CD4-positive, alpha-beta T cell treated with Interleukin-4 for 4 hours (primary cell): ENCODE measurements at places on chromosomes 5 and 9.

DNA sequence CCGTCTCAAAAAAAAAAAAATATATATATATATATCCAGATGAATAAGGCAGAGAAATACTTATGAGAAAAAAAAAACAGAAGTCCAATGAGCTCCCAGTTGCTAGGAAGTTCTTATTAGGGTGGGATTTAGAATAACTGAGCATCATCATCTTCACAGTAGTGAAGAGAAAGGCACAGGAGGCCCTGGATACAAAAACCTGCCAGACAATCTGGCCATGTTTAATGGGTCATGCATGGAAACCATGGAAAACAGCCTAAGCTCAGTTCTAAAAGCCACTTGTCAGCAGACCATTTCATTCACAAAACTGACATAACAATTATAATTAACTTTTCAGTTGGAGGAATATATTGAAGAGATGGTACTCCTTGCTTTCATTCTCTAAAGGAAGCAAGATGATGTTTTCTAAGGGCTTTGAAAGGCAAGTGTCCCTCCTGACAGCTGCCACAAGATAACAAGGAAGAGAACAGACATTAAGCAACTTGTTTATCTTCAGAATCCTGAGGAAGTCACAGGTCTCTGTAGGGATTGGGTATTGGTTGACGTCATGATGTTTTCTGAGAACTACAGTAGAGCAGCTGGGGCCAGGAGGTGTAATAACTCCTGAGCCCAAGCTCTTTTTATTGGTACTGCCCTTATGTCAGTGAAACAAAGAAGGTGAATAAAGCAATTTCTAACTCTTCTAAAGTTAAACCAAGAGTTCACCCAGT is 463.1 kb downstream of the DMAC1 start:
- DNase-seq, result no peak

DNA sequence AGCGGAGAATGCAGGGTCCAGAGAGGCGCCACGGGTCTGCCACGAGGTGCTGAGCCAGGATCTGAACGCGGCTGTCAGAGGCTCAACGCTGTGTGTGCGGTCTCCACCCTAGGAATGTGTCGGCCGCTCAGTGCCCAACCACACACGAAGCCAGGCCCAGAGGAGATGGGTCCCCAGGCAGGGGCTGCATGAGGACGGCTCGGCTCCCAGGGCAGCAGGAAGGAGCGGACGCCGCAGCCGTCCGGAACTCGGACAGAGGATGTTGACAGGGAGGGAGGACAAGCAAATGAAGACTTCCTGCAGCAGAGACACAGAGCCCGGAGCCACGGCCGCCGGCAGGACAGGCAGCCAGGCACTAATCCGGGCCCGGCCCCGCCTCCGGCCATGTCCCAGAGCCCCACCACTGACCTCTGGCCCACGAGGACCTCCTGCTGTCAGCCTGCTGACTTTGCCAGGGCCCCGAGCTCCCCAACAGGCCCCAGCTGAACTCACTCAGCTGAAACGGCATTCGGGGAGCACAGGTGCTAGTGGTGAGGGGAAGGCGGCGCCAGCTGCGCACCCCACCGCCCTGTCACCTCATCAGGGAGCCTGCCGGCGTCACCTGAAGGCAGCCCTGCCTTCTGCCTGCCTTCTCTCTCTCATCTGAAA is 12.7 kb downstream of the VAV2 start:
- no peak for DNase-seq

DNA sequence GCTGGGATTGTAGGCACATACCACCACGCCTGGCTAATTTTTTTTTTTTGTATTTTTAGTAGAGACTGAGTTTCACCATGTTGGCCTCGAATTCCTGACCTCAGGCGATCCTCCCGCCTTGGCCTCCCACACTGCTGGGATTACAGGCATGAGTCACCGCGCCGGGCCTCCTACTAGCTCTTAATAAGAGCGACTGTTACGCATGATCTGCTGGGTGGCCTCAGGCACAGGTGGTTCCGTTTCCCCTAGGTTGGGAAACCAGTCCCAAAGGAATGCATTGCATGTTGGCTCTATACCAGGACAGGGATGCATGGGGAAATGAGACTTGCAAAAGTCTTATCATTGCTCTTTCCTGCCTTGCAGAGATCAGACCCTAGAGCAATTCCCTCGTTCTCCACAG is 184.7 kb upstream of the PPP1R26 start:
- DNase-seq, result no peak

- peak; percentile 52 for DNase-seq
Observed at GRCh38 chr5:96997265-96997859, 61.5 kb downstream of the LNPEP start.

GRCh38 chr9:2015581-2016407 is 647 bp downstream of the SMARCA2 start:
- peak; percentile 24 for DNase-seq

DNA sequence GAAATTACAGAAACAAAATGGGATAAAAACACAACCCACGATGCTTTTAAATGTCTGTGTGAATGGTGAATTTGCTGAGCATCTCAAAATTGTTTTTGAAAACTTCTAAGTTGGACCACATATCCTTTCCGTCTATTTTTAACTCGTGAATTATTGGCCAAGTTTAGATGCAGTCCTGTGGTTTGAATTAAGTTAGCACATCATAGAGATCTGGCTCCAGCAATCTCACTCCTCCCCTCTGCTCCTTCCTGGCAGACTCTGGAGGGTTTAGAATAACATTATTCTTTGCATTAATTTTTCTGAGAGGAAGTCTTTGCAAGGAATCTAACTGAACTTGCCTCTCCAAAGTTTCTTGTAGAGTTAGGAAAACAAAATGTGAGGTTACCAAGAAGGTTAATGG is 14.5 kb upstream of the ANKRD55 start:
- DNase-seq, result no peak

- no peak for DNase-seq
Observed at GRCh38 chr5:170113522-170113900, 7.8 kb downstream of the FOXI1 start.

DNA sequence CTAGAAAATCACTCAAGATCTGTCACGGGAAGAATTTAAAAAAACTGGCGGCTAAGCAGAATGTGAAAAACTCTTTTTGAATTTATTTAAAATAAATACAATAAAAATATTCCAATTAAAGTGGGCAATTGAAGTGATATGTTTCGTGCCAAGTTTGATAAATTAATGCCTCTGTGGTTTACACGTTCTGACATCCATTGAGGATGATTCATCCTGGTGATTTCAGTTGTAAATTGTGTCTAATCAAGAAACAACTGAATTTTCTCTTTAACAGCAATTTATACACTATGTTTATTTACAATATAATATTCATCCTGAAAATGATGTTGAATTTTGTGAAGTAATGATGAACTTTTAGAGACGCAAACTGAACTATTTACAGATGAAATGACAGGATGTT is 21.0 kb upstream of the OSMR start:
- DNase-seq, result no peak

- no peak for DNase-seq
Observed at GRCh38 chr9:137836151-137836830, 41.3 kb upstream of the CACNA1B start.

DNA sequence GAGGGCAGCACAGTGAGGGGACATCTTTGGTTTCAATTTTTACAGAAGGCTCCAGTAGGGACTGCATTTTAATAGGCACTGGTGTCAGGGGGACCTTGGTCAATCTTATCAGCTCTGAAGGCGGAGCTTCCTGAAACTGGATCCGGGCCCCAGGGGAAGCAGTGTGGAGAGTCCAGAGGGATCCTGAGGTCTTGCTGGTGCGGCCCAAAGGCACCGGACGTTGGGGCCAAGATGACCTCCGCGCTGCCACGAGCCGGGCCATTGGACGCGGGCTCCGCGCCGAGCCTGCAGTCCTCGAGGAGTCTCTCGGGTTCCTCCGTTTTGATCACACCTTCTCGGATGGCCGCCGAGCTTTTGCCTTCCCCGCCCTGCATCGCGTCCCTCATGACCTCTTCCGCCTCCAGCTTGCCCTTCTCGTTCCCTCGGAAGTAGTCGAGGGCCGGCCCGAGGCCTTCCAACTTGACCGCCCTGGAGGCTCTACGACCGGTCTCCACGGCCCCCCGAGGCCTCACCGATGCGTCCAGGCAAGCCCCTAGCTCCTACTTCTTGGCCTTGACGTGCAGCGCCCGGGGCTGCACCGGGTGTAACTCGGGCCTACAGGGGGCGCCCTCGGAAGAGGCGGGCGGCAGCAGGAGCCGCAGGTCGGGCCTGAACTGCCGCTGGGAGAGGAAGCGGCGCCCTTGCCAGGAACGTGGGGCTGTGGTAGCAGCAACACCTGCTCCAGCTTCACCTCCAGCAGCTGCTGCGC is 18.8 kb downstream of the C5orf52 start:
- peak; percentile 8 for DNase-seq

DNA sequence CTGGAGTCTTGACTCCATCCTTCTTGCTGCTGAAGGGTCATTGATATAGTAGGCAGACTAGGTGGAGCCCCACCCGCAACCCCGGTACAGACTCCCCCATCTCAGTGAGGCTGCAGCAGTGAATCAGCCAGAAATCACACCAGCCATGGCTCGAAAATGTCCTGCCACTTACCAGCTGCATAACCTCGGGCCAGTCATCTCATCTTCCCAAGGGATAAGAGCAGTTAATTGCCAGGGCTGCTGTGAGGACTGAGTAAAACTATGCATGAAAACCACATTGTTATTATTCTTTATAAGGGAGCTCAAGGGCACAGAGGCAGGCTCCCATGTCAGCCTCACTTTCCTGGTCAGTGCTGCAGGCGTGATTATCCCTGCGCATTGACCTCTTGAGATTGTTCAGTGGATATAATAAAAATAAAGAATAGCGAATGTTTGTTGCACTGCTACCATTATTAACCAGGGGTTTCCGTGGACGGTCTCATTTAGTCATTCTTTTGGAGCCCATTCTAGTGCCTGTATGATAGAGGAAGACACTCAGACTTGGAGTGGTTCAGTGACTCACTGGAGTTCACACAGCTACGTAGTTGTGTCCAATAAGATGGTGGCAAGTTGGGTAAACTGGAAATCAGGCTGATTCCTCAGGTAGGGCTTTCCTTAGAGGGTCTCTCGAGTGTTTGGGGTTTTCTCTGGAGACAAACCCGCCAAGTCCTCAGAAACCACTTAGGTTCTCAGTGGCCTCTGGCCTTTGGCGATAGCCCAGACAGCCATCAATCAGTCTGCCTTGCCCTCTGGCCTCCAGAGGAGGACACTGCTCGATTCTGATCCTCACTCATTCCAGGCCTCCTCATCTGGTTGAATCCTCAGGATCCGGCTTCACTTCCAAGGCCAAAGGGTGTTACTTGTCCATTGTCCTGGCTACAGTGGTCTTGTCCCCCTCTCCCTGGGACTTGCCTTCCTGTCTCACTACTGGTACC is 39.9 kb downstream of the COL15A1 start:
- DNase-seq, result no peak

DNA sequence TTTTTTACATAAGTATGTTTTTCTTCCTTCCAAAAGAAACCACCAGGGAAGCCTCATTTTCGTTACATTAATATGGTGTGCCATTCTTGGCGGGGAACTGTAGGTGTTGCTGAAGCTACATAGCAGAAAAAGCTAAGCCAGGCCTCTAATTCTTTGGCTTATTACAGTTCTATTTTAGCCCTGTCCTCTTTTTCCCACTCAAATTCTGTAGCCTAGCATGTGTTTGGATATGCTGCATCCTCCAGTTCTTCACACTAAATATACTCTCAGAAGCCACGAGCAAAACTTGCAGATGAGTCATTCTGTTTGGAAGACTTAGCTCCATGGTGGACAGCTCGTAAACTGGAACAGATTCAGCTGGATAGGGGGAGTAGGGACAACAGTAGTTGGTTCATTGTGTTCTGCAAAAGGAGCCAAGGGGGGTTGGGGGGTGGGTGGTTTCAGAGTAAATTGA is 369.4 kb downstream of the TMEM161B start:
- DNase-seq, result no peak

DNA sequence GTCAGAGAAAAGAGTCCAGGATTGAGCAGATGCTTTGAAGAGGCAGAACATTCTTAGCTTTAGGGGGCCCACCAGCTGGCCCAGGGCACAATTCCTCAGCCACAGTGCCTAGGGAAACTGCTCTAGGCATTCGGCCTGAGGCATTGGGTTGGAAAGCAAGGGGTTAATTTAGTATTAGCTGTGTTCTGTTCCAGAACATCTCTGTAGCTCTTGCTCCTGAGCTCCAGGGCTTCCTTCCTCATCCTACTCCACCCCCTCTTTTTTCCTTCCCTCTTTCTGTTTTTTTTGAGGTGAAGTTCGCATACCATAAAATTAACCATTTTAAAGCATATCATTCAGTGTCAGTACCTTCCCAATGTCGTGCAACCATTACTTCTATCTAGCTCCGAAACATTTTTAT is 74.5 kb upstream of the PANK3 start:
- no peak for DNase-seq

DNA sequence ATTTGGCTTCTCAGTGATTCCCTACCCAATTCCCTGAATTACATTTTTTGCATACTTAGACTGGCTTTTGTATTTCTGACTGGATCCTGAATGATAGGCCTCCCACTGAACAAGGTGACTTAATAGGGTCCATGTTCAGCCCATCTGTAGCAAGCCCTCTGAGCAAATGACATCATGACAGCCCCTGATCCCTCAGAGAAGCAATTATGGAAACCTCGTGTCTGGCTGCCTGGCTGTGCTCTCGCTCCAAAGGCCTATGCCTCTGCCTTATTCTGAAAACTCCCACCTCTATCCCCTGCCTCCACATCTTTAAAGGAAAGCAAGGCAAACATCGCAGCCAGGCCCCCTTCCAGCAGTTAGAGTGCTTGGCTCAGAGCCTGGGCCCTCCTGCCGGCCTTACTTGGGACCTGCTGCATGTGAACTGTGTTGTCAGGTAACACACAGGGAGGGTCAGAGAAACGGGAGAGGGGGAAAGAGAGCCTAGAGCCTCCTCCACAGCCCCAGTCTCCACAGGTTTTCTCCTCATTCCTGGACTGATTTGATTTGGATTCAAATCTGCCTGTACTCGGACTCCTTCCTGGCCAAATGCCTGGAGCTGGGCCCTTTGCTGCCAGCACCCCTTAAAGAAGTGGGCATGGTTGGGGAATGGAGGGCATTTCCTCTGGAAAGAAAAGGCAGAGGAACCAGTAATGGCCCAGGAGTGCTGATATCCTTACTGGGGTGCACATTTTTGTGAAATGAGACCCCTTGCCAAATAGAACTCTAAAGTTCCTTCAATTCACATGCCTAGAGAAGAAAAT is 3.8 kb downstream of the DCANP1 start:
- no peak for DNase-seq

- no peak for DNase-seq
Observed at GRCh38 chr5:8695902-8696845, 827.2 kb downstream of the MTRR start.

- DNase-seq, result no peak
Observed at GRCh38 chr9:17930071-17930470, 351.2 kb downstream of the SH3GL2 start.

DNA sequence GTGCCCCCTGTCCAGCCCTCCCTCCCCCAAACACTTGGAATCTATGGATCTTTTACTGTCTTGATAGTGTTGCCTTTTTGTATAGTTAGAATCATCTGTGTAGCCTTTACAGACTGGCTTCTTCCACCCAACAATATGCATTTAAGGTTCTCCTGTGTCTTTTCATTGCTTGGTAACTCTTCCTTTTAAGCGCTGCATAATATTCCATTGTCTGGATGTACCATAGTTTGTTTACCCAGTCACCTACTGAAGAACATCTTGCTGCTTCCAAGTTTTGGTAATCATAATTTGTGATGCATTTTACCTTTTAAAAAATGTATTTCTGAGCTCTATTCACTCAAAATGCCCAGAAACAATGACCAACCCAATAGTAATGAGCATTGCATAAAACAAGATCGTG is 17.7 kb upstream of the LMX1B start:
- DNase-seq, result no peak
